ENCODE measurements at places on chromosomes 2 and 18.

GRCh38 chr2:233714121-233714520 is 1.4 kb downstream of the UGT1A5 start:
- no peak for DNase-seq

DNA sequence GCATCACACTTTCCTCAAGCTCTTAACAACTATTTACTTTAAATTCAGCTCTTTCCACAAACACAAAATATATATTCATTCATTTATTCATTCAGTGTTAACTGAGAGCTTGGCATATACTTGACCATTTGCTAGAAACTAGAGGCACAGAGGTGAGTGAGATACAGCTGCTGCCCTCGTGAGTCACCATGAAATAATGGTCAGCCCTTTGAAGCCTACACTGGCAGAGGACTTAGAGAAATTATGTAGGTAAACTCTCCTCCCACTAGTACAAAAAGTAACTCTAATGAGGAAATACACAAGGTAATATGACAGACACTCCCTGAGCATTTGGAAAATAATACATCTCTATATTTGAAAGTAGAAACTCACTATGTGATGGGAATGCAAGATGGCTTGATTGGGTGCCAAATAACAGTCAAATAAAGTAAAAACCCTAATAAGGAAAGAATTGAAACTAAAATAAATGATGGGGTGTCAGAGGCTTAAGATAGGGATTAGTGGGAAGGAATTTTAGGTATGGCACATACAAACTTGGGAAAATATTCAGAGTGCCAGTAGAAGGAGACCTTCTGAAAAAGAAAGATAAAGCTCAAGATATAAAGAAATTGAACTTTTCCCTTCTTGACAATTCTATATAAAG is 61.1 kb downstream of the ANTXR1 start:
- DNase-seq: no peak

GRCh38 chr2:233967164-233967563 is 50.0 kb downstream of the TRPM8 start:
- no peak for DNase-seq

- DNase-seq: no peak
Measured at GRCh38 chr2:3704692-3705091, 1.3 kb downstream of the DCDC2C start.

GRCh38 chr18:73407506-73407905 is 539.7 kb upstream of the NETO1 start:
- DNase-seq: no peak

DNA sequence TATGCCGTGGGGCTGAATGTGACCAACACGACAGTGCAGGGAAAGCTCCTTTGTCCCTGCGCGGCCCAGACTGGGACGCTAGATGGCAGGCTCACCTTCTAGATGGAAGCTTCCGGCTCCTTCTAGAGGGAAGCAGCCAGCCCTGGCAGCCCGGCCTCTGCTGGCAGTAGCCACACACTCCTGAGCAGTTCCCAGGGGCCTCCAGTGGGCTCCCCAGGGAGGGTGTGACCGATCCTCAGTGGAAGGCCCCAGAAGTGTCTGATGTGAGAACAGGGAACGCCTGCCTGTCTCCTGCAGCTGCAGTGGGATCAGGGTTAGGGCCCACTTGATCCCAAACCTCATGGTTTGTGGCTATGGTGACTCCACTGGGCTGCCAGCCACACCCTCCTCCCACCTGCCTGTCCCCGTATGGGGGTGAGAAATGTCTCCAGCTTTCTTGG is 48.5 kb upstream of the LRPPRC start:
- DNase-seq: peak; percentile 81

DNA sequence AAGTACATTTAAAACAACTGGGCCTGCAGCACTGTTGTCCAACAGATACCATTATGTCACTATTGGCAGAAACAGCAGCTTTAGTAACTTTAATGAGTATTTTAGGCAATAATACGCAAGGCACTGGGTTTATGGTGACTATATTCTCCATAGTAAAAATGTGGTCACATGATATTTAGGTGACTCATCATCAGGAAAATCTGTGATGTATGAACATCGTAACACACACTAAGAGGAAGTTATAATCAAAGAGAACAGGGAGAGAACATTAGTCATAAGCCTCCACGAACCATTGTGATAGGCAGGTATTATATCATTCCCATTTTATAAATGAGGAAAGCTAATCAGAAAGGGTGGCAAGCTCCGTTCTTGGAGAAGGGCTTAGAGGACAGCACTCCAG is 36.9 kb downstream of the RAPH1 start:
- DNase-seq: peak; percentile 46

DNA sequence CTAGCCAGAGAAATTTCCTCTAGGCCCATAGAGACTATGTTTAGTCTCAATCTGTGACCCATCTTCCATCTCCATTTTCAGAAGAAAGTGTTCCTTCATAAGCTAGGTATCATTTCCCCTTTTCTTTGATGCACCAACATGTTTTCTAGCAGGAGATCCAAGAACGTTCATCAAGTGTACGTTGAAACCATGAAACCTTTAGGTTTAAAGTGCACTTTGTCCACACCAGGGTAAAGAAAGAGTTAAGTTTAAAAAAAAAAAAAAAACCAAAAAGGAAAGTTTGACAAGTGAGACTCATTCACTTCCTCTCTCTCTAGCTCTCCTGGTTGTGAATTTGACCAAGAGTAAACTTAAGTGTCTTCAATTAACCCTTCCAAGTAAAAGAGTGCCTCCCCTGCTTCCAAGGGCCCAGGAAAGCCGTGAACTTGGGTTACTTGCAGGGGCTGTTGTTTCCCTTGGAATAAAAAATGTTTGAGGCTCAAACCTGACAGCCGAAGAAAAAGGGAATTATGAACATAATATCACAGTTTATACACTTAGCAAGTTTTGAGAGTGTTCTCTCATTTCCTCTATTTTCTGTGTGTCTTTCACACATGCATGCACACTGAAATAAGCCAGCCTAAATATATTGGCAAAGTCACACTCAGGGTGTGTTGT is 56.7 kb downstream of the LBH start:
- DNase-seq: no peak

- no peak for DNase-seq
Measured at GRCh38 chr18:49625021-49625691, 63.3 kb downstream of the LIPG start.

GRCh38 chr2:3986530-3987258 is 283.3 kb downstream of the DCDC2C start:
- DNase-seq: no peak

GRCh38 chr18:2656981-2657512 is 1.5 kb downstream of the SMCHD1 start:
- no peak for DNase-seq

- no peak for DNase-seq
Measured at GRCh38 chr2:239517686-239518085, 116.9 kb upstream of the HDAC4 start.

DNA sequence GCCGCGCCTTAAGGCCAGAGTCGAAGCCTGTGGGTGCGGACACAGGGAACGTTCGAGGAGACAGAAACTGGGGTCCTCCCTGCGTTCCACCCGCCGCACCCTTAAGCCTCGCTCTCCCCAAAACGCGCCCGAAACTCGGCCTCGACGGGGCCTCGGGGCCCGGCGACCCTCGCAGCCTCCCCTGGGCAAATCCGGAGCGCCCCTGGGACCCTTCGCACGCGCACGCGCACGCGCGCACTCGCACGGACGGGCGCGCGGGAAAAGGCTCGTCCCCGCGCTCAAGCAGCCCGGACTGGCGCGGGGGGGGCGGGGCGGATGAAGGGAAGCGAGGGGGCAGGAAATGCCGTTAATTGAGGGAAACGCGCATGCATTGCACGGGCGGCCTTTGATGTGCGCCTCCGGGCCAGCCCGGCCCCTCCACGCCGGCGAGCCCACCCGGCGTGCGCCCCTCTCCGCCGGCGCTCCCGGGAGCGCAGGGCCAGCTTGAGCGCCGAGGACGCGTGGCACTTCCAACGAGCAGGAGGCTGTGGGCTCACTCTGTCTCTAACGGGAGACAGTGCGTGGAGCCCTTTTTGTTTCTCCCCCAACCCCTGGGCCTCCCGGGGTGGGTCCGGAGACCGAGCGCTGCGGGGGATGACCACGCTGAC is 5.4 kb upstream of the SALL3 start:
- no peak for DNase-seq

DNA sequence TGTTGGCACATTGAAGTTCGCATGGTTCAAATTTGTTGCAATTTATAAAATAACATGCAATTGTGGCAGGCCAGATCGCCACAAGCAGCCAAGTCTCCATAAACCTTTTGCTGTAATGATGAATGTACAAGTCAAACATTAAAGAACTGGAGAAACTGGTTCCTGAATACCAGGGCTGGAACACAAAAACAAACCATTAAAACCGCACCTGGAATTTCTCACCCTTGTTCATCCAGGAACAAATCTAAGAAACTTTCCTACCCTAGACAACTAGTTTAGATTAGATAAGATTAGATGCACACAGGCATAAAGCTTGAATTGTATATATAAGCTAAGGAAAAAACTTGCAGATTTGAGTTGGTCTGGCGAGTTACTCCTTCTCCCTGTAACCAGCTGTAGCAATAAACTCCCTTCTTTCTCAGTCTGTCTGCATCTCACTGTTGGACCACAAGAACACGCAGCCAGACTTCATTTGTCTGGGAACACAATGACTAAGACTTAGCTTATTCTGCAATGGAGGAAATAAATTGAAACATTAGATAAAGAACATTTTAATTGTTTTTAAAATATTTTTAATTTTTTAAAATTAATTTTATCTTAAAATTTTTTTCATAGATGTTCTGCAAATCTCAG is 1835.5 kb upstream of the LRRTM1 start:
- no peak for DNase-seq

DNA sequence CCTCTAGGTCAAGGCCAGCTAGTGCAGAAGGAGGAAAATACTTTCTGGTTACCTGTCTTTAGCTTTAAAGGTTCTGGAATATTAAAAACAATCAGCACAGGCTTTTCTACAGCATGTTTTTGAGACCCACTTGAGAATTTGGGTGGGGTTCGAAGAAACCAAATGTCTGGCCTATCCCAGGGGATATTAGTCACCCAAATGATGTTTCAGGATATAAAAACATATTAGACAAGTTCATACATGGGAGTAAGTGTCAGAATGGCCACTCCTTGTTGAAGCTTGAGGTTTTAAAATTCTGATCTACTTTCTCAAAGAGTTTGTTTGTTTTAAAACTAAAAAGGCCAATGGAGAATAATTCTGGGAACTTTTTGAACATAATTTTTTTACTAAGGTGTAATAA is 158.6 kb upstream of the DLX2 start:
- peak; percentile 45 for DNase-seq

DNA sequence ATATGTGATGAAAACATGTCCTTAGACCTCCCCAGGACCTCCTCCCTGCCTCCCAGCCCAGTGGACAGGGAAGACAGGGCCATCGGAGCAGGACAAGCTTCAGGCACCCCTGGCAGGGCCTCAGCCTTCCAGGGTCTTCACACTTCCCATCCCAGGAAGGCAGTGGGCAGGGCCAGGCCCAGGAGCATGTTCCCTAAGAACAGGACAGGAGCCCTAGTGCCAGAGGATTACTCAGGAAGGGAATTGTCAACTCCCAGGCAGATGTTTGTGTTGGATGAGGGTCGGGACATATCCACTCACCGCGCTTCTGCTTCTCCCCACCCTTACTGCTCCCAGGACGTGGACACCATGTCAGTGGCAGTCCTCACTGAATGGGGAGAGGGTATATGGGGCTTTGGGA is 138.9 kb downstream of the TNS1 start:
- no peak for DNase-seq

DNA sequence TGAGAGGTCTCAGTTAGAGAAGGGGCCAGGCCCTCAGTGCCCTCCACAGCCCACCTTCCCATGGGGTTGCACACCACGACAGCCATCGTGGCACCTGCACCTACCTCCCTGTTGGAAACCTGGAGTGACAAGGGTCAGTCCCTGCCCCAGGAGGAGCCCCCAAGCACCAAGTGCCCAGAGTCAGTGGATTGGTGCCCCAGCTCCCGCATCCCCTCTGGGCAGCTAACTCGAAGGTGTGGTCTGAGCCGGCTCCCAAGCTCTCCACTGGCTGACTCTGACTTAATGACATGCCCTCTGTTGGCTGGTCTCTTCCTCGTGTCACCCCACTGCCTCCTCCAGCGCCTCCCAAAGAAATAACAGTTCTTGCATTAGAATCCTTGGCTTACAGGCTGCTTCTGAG is 116.4 kb downstream of the NDUFA10 start:
- DNase-seq: no peak

DNA sequence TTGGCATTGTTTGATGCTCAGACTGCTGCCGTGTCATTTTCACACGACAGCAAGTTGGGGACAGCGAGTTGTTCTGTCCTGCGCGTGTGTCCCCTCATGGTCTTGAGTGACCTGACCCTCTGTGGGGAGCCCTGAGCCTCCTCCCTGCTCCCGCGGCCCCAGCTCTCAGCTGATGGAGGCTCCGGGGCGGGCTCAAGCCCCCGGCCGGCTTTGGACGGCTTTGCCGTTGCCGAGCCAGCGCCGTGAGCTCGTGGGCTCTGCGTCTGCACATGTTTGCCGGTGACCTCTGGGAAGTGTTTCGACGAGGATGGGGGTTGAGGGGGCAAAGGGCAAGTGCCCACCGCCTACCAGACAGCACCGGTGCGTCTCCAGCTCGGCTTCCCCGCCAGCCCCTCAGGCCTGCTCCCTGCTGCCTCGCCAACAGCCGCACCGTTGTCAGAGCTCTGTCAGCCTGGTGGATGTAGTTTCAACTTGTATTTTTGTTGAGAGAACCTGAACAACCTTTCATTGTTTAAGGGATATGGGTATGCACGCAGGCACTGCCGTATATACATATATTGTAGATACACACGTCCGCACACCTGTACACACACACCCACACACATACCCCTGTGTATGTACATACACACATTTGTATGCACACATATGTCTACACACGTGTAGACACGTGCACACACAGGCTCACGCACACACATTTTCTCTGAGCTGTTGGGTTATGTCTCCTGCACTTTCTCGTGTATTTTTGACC is 13.7 kb downstream of the PDCD1 start:
- DNase-seq: no peak

GRCh38 chr2:62968168-62968567 is 82.5 kb upstream of the OTX1 start:
- DNase-seq: no peak

Measured in hepatic stellate cell (primary cell).